ENCODE measurements at places on chromosomes 7 and 10.

DNA sequence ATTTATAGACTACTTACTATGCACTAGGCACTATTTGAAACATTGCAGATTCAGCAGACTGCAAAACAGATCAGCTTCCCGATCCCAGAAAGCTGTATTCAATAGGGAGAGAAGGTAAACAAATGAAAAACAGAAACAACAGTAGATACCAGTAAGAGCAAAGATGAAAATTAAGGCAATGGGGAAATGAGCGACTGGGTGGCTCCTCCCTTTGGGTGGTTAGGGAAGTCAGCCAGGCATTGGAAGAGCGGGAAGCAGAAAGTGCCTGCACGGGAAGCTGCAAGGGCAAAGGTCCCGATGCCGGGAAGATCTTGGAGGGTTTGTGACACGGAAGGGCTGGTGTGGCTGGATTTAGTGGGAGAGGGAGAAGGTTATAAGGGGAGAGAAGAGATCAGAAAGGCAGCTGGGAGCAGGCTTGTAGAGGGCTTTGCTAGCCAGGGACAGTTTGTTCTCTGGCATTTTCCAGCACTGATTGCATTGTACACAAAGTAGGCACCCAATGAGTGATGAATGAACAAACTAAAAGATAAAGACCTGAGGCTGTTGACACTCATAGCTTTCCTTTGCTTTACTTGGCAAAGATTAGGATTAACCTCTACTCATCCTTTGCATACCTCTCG lies 67.8 kb downstream of the NAMPT start:
- no peak for DNase-seq

DNA sequence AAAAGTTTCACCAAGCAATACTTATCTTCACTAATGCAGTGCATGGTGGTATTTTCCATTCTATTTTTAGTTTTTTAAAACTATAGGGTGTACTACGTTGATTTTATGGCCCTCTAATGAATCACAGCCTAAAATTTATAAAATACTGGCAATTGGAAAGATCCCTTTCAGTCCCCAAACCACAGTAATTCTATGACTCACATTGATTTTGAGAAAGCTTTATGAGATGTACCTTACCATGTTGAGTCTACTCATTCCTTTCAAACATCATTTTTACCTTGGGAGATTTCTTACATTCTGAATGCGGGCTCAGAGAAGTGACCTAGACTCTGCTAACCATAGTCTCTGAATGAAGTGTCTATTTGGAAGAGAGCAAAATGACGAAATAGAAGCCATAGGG lies 141.6 kb downstream of the GPR85 start:
- no peak for DNase-seq

DNA sequence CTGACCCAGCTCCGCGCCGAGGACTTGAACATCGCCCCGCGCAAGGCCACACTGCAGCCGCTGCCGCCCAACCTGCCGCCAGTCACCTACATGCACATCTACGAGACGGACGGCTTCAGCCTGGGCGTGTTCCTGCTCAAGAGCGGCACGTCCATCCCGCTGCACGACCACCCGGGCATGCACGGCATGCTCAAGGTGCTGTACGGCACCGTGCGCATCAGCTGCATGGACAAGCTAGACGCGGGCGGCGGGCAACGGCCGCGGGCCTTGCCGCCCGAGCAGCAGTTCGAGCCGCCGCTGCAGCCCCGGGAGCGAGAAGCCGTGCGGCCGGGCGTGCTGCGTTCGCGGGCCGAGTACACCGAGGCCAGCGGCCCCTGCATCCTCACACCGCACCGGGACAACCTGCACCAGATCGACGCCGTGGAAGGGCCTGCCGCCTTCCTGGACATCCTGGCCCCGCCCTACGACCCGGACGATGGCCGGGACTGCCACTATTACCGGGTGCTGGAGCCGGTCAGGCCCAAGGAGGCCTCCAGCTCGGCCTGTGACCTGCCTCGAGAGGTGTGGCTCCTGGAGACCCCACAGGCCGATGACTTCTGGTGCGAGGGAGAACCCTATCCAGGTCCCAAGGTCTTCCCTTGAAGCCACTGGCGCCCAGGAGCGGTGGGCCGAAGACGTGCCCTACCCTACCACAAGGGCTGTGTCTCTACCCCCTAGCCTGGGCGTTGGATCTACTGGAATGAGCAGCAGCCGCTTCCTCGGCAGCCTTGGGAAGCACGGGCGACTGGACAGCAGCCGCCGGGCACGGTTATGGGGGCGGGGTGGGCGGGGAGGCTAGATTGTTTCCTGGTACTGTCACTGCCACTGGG lies 945 bp downstream of the ADO start:
- DNase-seq = no peak

GRCh38 chr7:155444746-155445145 lies 13.2 kb upstream of the EN2 start:
- DNase-seq = no peak

GRCh38 chr10:122326806-122327205 lies 47.7 kb upstream of the PLEKHA1 start:
- DNase-seq = no peak

- no peak for DNase-seq
These were observed 159.6 kb downstream of the EGFR start for GRCh38 chr7:55178292-55178862.

DNA sequence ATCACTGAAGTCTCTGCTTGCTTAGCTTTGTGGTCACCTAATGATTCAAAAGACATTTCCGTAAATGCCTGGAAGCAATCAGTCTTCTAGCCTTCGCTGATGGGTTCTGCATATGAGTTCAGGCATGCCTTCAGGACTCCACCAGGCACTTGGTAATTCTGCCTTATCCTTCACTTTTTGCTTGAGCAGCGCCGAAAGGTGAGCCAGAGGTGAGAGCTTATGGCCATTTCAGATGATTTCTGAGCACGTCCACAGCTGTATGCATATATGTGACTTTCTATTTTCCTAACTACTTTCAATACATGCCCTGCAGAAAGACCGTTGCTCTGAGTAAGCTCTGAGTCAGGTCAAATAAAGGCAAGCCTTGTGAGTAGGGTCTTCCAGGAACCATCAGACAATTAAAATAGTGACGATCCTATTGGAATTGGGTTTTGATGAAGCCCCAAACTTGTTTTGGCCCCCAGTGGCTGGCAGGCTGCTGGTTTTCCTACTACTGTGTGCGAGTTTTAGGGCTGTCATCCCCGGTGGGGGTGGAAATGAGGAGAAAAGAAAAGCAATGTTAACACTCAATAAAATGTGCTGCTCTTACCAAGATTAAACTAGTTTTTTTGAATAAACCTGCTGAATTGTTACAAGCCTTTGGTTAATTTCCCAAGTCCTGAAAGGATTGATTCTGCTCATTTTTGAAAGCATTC lies 154.4 kb upstream of the AKR1E2 start:
- no peak for DNase-seq

- peak; percentile 1 for DNase-seq
These were observed 58.0 kb downstream of the NEBL start for GRCh38 chr10:20839141-20839540.

GRCh38 chr10:76329891-76330575 lies 898.6 kb downstream of the LRMDA start:
- no peak for DNase-seq

DNA sequence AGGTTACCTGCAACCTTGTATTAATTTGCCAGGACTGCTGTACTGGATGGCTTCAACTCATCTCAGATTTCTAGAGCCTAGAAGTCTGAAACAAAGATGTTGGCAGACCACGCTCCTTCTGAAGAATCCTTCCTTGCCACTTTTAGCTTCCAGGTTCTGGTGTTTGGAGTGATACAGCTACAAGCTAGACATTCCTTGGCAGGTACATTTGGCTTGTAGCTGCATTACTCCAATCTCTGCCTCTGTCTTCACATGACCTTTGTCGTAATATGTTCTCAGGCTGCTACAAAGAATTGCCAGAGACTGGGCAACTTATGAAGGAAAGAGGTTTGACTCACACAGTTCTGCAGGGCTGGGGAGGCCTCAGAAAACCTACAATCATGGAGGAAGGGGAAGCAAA lies 146.3 kb downstream of the GALNT17 start:
- DNase-seq = no peak

GRCh38 chr10:102675011-102675665 lies 30.9 kb downstream of the TRIM8 start:
- DNase-seq = no peak

DNA sequence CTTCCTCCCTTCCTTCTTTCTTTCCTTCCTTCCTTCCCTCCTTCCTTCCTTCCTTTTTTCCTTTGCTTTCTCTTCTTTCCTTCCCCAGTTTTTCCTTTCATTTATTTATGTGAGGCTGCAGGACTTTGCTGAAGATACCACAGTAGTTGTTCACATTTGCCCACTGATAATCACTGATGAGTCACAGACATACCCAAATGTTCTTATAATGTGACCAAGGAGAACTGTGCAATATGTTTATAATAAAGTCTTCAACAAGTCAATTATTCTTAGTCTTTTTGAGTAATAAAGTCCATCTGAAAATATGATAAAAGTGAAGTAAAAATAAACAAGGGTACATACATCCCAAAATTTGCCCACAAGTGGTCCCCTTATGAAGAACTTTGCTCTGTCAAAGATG lies 159.7 kb downstream of the GNAI1 start:
- no peak for DNase-seq

- no peak for DNase-seq
These were observed 129.2 kb downstream of the BTAF1 start for GRCh38 chr10:92052741-92053140.

- no peak for DNase-seq
These were observed 51.4 kb upstream of the ZNF716 start for GRCh38 chr7:57398548-57398947.

DNA sequence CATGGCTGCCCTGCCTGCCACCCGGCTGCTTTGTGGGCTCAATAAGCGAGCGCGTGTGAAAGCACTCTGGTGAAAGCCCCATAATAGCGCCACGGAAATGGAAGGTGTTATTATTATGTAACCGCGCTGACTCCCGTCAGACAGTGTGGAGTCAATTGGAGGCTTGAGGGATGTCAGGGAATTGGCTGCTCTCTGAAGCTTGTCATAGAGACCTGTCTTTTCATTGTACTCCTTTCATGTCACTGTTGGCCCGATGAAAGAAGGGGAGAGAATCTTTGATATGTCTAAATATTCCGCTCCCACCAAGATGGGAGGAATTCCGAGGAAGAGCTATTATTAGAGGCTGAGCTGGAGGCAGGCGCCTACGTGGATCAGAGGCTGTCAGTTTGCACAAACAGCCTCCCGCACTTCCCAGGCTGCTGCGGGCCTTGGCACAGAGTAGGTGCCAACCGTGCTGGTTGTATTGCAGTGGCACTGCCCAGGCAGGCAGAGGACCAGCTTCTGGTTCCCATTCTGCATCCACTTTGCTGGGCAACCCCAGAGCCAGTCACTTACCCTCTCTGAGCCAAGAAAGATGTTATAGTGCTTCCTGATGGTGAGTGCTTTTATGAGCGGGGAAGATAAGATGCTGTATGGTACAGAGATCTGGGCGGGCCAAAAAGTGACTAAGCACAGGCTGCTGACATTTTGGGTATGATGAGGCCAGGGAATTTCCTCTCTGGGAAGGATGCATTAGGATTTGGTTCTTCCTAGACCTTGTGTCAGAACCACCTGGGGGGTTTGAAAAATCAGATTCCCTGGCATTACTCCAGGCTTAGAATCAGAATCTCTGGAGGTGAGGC lies 151.4 kb downstream of the RPS24 start:
- DNase-seq = no peak

DNA sequence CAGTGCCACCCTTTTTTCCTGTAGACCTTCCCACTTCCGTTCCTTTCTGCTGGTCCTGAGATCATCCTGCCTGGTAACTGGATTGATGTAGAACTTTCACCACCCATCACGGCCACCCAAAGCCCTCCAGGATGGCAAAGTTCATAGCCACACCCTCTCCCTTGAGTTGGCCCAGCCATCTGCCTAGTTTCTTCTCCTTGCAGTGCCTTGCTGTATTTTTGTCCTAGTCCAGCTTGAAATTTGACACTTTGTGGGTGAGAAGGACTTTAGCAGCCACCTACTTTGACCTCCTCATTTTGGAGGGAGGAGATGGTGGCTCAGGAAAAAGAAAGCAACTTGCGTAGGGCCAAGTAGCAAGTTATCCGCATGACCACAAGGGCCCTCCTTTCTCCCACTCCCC lies 140.7 kb downstream of the BUB3 start:
- no peak for DNase-seq

- DNase-seq = no peak
These were observed 253.8 kb downstream of the DPP6 start for GRCh38 chr7:154306036-154306435.

DNA sequence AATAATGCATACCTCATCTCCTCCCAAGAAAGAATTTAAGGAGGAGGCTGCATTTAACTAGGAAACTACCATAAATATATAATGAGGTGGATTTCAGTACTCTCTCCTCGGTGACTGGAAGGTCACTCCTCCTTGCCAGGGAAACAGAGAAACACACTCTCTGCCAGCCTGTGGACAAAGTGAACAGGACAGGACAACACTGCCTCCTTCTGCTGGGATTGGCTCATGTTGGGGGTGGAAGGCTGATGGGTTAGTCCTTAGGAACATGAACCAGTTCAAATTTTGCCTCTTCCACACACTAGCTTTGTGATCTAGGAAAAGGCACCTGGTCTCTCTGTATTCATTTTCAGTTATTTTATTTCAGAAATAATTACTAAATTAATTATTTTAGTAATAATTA lies 50.6 kb upstream of the STEAP4 start:
- no peak for DNase-seq

DNA sequence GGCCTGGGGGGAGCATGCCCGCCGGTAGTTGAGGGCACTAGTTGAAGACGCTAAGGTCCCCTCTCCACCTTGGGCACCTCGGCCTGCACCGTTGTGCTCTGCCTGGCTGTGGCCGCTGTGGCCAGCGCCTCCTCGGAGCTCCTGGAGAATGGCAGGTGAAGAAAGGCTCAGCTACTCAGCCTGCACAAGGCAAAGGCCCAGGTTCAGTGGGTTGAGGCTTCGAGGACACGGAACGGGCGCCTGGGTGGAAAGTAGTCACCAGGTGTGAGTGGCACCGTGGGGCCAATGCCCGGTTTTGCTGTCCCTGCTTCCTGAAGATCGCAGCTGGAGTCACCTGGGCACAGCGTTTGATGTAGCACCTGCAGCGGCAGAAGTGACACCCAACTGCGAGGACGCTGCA lies 12.4 kb upstream of the ZNF716 start:
- no peak for DNase-seq

GRCh38 chr10:4136121-4136520 lies 351.1 kb upstream of the KLF6 start:
- no peak for DNase-seq

GRCh38 chr7:28228396-28228795 lies 47.8 kb upstream of the JAZF1 start:
- DNase-seq = no peak

DNA sequence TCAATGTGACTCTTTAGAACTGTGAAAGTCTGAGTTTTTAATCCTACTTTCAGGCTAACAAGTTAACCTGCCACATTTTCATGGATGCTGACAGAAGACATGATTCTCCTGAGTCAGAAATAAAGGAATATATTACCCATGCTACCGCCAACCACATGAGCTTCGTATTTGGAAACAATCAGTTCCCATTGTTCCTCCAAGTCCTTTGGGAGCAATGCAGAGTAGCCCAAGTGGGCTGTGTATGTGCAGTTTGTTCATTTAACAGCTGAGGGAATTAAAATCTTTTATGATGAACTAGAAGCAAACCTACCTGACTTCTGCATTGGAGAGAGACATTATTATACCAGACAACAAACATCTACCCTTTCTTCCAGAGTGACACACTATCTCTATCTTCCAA lies 169.3 kb upstream of the BET1 start:
- DNase-seq = no peak

GRCh38 chr10:54826994-54827560 lies 26.0 kb upstream of the PCDH15 start:
- DNase-seq = no peak

All from non-pigmented ciliary epithelial cell (primary cell).